Psoas muscle (tissue), 8 donors: ENCODE measurements at places on chromosomes 3 and 15.

DNA sequence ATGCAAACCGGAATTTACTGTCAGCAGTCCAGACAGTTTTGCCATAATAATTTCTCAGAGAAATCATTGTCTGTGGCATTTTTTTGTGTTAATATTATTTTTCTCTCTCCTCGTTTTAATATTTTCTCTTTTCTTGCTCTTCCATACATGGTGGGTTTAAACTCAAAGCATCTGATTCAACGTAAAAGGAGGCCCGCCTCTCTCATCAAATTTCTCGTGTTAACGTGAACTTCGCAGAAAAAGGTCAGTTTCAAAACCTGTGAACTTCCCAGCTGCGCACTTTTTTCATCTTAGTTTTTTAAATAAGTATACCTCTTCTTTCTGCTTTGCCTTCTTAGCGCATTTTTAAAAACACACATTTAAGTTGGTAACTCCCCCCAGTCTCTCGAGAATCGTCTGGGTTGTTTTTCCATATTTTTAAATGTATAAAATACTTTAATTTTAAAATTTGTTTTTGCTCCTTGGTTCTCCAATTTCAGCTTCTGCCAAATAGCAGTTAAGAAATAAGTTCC, 9.1 kb downstream of the SHOX2 start:
- no peak for DNase-seq

- no peak for DNase-seq
These were observed 39.2 kb upstream of the APH1B start for GRCh38 chr15:63238171-63238570.

- DNase-seq, result no peak
These were observed 62.7 kb upstream of the CD47 start for GRCh38 chr3:108153451-108153981.

- DNase-seq, result no peak
These were observed 15.7 kb upstream of the RASA2 start for GRCh38 chr3:141471160-141471559.

DNA sequence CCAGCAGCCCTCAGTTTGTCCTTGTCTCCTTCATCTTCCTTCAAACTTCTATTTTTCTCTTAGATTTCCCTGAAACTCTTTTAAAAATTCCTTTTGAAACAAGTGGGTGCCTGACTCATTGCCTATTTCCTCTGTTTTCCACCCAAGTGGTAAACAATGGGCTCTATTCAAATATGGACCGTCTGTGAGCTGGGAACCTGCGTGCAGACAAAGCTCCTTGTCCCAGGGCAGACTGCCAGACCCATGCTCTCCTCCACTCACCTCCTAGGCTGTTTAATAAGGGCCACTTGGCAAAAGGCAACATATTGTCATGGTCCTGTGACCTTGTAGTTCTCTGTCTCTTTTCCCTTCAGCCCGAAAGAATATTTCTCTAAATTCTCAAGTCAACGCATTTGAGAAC, 332.7 kb upstream of the THBS1 start:
- DNase-seq, result no peak

DNA sequence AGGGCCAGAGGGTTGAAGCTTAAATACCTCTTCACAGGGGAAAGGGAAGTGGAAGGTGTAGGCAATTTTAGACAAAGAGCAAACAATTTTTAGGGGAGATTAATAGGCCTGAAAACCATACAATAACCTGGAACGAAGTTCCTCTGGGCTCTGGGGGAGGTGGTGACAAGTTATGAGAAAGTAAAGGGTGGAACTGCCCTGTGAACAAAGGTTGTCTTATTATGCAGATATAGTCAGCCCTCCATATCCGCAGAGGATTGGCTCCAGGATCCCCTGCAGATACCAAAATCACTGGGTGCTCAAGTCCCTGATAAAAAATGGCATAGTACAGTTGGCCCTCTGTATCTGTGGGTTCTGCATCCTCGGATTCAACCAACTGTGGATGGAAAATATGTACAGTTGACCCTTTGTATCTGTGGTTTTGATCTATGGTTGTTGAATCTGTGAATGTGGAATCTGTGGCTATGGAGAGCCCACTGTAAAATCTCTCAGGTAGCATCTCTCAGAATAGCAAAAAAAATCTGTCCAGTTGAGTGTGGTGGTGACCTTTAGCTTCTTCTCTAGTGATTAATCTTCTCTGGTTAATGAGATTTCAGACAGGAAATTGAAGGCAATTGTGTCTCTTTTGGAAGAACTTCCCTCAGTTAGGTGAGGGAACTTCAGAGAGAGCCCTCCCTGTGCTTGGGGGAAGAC, 40.2 kb downstream of the CLEC3B start:
- DNase-seq, result no peak

GRCh38 chr3:100104817-100105413, 9.4 kb downstream of the FILIP1L start:
- no peak for DNase-seq

- no peak for DNase-seq
These were observed 25.0 kb upstream of the BCL6 start for GRCh38 chr3:187770224-187770623.

DNA sequence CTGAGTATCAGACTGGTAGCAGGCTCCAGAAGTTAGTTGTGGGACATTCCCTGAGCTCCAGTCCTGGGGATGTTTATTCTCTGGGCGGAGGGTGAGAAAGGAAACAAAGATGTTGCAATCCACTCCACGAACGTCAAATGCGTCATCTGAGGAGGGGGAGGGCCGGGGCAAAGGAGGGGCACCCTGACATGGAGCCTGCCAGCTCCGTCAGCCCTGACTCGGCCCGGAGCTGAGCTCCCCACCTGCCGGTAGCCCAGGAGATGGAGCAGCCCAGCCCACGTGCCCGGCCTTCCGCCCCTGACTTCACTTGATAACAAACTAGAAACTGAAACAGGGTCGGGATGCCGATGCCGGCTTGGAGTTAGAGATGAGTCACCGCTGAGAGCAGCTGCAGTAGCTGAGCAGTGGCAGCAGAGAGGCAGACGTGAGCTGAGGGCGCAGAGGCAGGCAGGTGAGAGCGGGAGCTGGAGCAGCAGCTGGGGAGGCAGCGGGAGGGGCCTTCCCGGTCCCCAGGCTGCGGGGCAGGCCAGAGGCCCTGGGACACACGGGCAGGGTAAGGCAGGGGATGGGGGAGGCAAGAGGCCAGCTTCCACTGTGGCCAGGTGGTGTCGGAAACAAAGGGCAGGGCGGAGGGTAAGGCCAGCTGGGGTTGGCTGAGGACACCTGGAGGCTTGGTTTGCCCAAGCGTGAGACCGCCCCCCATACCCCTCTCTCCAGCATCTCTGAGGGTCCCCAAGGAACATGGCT, at the start of gene ISG20:
ISG20 (plus strand) TSS at position 391 of the 747 bp plus-strand sequence; CDS start at position 742, 351 bp downstream.
- peak; percentile 88 for DNase-seq

- no peak for DNase-seq
These were observed 339.0 kb downstream of the EPHB1 start for GRCh38 chr3:135133905-135134683.

DNA sequence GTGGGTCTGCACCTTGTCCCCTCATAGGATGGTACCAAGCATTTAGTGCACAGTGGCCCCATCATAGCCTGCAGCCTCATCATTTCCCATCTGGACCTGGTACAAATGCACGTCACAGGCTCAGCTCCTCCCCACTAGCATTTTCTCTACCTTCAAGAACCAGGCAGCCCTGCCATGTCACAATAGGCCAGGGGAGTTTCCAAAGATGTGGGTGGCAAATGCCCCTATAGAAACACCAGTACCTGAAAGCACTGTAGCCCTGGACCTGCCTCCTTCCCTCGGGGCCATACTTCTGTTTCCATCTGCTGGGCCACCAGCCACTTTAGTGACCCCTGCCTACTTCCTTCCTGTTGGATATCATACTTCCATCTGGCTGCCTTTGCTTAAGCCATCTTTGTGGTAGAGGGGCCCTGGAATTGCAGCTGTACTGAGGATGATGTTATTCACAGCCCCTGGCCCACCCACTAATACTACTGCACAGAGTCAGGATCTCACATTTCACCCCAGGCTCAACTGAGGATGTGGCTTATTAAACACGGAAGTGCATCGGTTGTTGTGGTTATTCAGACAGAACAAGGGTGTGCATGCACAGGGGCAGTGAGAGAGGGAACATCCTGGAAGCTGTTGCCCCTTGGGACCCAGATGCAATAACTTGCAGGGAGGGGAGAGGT, 3.8 kb downstream of the TCTA start:
- no peak for DNase-seq

DNA sequence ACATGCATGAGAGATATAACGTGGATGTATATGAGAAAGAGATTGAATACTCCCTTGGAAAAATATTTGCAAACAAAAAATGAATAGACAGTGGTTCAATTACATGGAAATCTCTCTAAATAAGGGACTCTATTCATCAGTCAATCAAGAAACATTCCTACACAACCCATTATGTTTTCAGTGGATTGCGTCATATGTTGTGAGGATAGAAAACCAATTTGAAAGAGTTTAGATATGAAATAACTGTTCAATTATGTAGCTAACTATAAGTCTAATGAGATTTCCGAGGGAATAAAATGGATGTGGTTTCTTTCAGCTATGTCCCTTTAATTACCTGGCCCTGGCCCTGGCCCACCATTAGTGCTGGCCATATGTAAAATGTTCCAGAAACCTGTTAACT, 86.7 kb upstream of the TMCO5A start:
- no peak for DNase-seq

DNA sequence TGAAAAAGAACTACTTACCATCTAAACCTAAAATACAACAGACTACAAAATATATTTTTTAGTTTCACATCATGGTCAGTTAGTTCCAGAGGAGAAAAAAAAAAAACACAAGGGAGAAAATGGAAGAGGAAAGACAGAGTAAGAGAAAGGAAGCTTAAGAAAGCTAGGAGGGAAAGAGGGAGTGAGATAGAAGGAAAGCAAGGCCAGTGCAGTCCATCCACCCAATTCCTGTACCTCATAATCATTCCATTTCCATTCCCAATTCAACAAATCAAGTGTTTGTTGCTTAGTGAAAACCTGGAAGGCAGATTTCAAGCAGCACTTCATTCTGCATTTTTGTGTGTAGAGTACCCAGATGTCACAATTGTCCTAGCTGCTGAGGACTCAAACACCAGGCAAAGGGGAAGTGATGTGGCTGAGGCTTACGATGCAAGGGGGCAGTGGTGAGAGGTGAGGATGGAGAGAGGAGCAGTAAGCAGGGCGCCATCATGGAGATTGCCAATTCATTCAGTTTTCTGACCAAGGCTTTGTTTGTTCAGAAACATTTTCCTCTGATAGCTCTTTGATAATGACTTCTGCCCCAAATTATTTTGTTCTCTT, 83.6 kb upstream of the GSK3B start:
- DNase-seq, result no peak

- no peak for DNase-seq
These were observed 45.3 kb downstream of the TRPM7 start for GRCh38 chr15:50641318-50641717.

GRCh38 chr3:123764647-123765046, 119.5 kb downstream of the MYLK start:
- DNase-seq, result no peak

DNA sequence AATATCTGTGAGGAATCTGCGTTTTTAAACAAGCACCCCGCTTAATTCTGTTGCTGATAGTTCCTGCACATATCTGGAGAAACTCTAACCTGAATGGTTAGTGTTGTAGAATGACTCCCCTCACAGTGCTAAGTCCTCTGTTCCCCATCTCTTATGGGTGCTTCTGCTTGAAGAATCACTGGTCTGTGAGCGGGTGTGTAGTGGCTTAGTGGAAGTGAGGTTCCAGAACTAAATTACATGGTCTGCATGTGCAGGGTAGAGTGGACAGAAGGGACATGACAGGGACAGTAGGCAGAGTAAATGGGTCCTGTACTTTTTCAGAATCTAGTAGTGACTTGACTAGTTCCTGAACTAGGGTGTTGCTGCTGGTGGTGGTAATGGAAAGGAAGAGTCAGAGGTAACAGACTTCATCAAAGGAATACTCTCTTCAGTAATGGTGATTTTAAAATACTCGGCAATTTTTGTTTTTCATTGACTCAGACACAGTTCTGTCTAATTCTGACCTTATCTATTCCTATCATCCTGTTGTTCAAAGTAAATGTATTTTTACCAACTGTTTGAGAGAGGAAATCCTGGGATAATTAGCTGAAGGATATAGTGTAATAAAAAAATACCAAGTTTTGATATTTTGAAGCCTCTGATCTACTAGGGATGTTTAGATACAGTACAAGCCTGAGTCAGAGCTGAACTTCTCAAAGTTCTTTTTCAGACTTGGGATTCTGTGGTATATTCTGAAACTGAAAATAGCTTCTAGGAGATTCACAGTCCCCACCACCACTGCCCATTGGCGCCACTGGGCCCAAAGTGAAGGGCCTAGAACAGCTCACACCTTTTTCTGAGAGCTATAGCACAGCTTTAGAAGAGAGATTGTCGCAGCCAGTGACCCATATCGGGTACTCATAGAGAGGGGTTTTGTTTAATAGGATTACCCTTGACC, 55.5 kb downstream of the FNDC3B start:
- no peak for DNase-seq

DNA sequence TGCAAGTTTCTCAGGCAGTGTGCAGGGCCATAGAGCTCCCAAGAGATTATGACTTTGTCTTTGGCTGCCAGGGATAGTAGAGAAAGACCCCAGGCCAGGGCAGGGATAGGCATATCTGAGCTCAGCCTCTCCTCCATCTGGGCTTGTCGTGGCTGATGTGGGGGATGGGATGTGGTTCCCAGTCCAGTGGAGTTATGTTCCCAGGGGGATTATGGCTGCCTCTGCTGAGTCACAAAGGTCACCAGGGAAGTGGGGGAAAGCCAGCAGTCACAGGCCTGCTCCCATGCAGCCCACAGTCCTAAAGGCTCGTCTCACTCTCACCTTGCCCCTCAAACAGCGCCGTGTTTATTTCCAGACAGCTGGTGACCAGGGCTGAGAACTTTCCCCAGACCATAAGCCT, 354.9 kb downstream of the SI start:
- DNase-seq, result no peak

DNA sequence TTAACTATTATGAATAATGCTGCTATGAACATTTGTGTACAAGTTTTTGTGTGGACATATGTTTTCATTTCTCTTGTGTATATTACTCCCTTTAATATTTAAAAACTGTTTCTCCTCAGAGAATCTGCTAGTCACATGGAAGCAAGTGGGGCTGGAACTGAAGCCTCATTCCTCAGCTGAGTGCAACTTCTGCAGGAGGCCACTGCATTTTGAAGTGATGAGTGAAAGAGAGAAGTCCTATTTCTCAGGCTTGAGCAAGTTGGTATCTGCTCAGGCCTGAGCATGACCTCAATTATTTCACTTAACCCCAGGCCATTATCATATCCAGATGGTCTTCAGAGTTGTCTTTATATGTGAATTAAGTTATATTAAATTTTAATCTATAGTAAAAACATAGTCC, 11.5 kb downstream of the TLR9 start:
- DNase-seq, result no peak

GRCh38 chr15:40066589-40066988, 27.6 kb upstream of the SRP14 start:
- DNase-seq, result no peak
